ENCODE measurements at places on chromosomes 1 and 21.

DNA sequence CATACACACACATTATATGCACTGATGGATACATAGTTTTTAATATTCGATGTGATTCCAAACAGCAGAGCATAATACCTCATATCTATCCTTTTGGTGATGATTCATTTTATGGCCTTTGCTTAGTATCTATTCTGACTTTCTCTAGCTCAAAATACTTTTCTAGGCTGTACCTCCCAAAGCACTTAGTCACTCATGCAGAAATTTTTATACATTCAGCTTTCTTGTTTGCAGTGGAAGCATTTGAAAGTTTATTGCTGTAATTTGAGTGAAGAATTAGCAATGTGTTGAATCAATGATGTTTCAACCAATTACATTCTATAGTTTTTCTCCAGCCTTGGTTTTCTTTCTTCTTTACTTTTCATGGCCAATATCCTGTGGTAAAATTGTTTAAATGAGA lies 66.7 kb downstream of the LBR start:
- DNase-seq = no peak

- DNase-seq = no peak
Observed at GRCh38 chr1:25050165-25050564, 120.1 kb upstream of the RUNX3 start.

- DNase-seq = no peak
Observed at GRCh38 chr21:20030390-20030789, 967.8 kb upstream of the NCAM2 start.

GRCh38 chr1:50189369-50189768 lies 80.6 kb downstream of the ELAVL4 start:
- DNase-seq = no peak

- no peak for DNase-seq
Observed at GRCh38 chr1:15420853-15421465, 11.3 kb downstream of the EFHD2 start.

- DNase-seq = peak; percentile 74
Observed at GRCh38 chr1:178529364-178530036, 16.6 kb downstream of the TEX35 start.

DNA sequence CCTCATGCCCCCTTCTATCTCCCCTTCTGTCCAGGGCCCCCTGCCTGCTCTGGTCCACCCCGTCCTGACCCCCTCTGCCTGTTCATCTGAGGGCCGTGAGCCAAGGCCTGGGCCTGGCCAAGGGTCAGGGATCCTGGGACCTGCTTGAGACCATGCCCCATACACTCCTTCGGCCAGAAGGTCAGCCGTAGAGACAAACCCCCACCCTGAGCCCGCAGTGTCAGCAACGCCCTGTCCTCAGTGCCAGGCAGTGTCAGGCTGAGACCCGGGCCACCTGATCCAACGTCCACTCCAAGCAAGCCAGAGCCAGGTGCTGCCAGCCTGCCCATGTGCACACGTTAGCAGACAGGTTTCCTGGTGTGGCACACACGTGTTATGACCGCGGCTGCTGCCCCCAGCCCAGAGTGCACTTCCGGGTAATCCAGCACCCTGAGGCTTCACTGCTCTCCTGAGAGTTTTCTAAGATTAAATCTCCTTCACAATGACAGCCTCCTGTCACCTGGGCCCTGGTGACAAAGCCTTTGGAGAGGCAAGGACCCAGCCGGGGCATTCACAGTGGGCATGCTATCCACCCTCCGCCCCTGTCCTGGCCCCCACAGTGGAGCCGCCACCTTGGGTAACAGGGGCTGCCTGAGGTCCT lies 10.1 kb upstream of the SAMD11 start:
- peak; percentile 51 for DNase-seq

Data from H7 (cell line).